ENCODE measurements at places on chromosomes 6 and 20.

- DNase-seq = peak; percentile 81
These were observed 161.4 kb downstream of the LY86 start for GRCh38 chr6:6749702-6750491.

GRCh38 chr20:18992418-18992817 is 178.8 kb downstream of the SCP2D1 start:
- DNase-seq = no peak

DNA sequence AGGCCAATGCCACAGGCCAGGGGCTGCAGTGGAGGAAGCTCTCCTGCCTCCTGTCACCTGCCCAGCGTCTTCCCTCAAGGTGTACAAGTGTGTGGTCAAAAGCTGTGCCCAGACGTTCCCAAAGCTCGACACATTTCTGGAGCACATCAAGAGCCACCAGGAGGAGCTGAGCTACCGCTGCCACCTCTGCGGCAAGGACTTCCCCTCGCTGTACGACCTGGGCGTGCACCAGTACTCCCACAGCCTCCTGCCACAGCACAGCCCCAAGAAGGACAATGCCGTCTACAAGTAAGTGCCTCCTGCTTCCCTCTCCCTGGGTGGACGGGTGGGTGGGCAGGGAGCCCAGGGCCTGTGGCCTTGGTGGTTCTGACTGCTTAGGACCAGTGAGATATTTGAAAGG is 38.2 kb downstream of the ZNF341 start:
- DNase-seq = no peak

- peak; percentile 97 for DNase-seq
These were observed at the start of gene AHCY for GRCh38 chr20:34302723-34303533. AHCY (minus strand) TSS chr20:34303355; CDS start chr20:34303270, 85 bp downstream.

GRCh38 chr20:51750037-51750769 is 18.0 kb downstream of the ATP9A start:
- DNase-seq = peak; percentile 82

DNA sequence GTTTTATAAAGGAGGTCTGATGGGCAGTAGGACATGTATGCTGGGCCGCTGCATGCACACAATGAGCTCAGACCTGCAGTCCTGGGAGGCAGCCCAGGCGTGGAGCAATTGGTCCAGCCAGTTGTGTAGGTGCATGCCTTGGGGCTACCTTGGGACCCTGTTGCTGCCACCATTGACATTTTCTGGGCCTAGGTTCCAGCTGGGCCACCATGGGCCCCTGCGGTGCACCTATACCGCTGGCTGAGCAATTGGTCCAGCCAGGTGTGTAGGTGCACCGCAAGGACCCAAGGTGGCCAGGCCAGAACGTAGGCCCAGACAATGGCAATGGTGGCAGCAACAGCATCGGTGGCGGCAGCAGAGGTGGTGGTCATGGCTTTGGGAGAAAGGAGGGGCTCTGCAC is 143.9 kb downstream of the PXDC1 start:
- DNase-seq = no peak

GRCh38 chr6:80404889-80405288 is 298.4 kb downstream of the BCKDHB start:
- no peak for DNase-seq

GRCh38 chr6:134004714-134005113 is 47.7 kb downstream of the SLC2A12 start:
- DNase-seq = no peak

Measured in inflammatory macrophage treated with lipopolysaccharide for 1 hour (primary cell).